ENCODE measurements at places on chromosomes 5 and 9.

GRCh38 chr5:160036243-160036642, 27.3 kb downstream of the TTC1 start:
- DNase-seq = no peak

DNA sequence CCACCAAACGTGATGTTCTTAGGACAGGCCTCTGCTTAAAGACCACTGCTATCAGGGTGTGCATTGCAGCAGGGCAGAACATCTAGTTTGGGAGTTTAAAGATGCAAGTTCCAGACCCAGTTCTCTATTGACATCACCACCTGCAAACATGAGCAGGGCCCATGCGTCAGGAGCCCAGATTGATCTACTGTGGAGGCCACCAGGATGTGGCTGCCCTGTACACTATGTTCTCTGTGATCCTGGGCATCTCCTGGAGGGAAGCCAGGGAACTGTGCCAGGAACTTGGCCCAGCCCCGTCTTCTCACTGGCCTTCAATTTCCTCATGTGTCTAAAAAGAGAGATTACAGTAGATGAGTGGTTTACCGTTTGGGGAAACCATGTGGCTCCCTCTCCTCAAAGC, 87.1 kb downstream of the PDE6A start:
- peak; percentile 68 for DNase-seq

- no peak for DNase-seq
Observed at GRCh38 chr9:3261484-3261883, 264.3 kb downstream of the RFX3 start.

GRCh38 chr5:108266242-108266641, 115.7 kb downstream of the FBXL17 start:
- no peak for DNase-seq
